ENCODE measurements at places on chromosomes 5 and 9. TPM values are rescaled to one million over a fixed set of nuclear protein-coding genes. Genes with fewer than 3 reads are reported as not detected.

GRCh38 chr5:134503937-134504437, 21.5 kb upstream of the JADE2 start:
- no peak for DNase-seq

GRCh38 chr5:120779674-120780073, 315.6 kb downstream of the PRR16 start:
- DNase-seq, result no peak

- no peak for DNase-seq
Measured at GRCh38 chr5:98106116-98107031, 667.1 kb upstream of the RGMB start.

LHX3 gene
- not detected for polyA plus RNA-seq

AKNA gene
- polyA plus RNA-seq, result 0.84 TPM

SPOCK1 gene
- polyA plus RNA-seq, result 11.3 TPM

Measured in SK-N-SH (cell line).